Stimulated activated CD8-positive, alpha-beta memory T cell treated with anti-CD3 and anti-CD28 coated beads, Interleukin-12 subunit alpha, Interleukin-12 subunit beta, amount 100 ng/mL, for 4 hours (primary cell): ENCODE measurements at places on chromosomes 2 and 18.

- no peak for DNase-seq
Measured at GRCh38 chr2:120948662-120949011, 213.0 kb downstream of the GLI2 start.

DNA sequence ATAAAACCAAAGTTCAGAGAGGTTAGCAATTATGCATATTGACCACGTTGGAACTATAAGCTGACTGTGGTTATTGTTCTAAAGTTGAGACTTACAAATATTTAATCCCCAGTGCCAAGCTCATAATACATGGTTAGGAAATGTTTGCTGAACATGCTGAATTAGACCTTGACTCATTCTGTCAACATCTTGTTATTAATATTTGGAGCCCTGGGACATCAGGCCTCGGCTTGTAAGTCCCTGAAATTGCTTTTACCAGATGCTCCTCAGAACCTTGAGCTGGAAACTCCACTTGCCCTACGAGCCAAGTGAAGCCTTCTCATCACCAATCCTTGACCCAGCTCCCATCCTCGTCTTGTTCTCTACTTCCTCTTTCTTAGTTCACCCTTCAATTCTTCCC lies 21.2 kb downstream of the DYNAP start:
- no peak for DNase-seq

DNA sequence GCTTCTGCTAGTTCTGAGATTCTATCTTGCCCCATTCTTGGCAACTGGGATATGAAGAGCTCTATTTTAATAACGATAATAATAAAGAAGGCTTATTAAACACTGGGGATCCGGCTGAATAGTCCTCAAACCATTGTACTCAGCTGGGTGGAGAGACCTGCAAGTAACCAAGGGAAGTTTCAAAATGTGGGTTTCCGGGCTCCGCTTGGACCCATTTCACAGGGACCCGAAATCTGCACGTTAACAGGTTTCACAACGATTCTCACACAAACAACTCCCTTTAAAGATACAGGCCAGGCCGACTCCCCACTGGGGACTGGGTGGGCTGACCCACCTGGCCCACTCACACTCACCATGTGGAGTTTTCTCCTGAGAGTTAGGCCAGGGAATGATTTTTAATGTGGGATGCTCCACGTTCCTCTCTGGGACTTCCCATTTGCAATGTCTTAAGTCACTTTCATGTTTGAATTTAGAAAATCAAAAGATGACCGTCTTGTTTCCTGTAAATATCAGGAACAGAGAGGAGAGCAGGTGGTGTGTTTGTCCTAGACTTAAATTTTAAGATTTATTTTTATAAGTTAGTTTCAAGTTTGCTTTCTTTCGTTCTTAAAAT lies 96.3 kb downstream of the SH3RF3 start:
- no peak for DNase-seq

DNA sequence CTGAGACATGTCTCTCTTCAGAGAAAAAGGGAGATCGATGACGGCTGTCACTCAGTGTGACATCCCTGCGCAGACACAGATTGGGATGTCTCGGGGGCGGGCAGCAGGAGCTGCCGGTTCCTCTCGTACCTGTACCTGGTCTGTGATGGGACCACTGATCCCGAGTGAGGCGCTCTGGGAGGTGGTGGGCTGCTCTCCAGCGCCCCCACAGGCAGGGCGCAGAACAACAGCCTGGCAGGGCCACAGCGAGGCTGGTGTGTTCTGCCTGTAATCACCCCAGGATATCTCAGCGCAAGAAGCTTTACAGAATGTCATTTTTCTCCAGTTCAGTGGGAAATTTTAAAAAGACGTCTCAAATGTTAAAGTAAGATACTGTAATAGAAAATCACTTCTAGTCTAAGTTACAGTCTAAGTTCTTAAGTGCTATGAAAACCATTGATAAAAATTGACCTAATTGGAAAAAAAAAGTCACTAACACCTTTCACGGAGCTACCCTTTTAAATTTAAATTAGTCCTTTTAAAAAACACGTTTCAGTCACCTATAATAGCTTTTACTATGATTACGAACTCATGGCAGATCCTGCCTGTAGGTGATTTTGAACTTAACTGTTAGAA lies 189.8 kb downstream of the SNTG2 start:
- DNase-seq = peak; percentile 20

DNA sequence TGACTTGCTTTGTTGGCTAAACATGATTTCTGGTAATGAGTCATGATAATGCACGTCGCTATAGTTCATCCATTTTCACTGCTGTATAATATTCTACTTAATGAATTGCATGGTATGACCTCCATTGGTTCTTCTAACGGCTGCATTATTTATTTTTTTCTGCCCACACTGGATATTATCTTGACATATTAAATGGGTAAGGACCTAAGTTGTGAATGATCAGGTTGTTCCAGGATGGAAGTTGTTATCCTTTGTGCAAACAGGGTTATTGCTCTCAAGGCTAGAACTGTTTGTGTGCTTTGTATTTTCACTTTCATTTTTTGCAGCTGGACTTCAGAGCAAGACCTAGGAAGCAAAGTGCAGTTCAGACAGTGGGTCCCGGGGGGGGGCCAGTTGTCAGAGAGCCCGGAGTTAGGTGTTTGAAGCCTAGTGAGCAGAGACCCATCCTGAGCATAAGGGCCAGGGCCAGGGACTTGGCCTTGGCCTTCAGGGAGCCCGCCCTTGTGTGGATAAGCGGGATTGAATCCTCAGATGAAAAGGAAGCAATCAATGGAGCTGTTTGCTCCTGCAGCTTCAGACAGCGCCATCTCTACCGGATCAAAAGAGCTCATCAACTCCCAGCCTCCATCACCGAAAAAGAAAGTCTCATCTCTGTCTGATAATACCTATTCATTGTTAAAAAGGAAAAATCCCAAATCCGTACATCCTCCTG lies 48.2 kb downstream of the AGAP1 start:
- no peak for DNase-seq

DNA sequence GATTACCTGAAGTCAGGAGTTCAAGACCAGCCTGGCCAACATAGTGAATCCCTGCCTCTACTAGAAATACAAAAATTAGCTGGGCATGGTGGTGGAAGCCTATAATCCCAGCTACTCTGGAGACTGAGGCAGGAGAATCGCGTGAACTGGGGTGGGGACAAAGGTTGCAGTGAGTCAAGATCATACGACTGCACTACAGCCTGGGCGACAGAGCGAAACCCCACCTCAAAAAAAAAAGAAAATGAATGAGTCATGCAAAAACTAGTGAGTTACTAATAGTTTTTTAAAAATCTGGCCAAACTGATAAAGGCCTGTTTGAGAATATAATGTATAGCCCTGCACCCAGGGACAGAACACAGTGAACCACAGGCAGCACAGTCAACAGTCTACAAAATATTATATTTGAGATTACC lies 17.5 kb downstream of the AFG3L2 start:
- DNase-seq = no peak

DNA sequence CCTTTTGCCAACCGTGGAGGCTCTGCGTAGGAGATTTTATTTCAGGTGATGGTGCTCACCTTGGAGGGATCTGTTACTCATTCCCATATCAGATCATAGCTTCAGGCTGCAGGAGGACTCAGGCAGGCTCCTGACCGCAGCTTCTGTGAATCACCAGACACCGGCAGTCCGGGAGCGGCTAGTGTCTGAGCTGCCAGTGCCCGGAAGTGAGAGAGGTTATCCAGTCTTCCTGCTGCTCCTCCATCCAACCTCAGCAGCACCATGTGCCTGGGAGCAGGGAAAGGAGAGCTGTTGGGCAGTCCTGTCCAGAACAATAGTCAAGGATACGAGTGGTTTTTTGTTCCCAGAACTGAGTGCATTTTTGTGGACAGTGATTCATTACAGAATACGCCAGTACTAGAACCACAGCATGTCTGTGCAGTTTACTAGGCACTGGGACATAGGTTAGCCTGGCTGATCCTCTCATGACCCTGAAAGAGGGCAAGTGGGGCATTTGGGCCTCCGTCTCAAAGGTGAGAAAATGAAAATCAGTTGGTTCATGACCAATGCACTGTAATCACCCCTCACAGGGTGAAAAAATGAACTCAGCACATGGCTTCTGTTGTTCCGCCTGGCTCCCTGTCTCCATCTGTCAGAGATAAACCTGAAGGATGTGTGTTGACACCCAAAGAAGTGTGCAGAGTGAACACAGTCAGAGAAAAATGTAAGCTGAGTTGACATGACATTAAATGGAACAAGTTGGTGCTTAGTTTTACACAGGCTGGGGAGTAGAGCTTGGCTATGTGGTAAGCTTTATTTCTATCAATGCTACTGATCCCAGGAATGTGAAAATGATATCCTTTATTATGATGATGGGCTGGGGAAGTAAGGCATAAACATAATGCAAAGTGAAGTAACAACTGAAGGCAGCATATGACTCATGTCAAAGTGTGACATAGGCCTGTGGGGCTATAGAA lies 12.2 kb downstream of the FHOD3 start:
- DNase-seq = no peak

GRCh38 chr2:152743002-152743401 lies 24.6 kb downstream of the ARL6IP6 start:
- no peak for DNase-seq

DNA sequence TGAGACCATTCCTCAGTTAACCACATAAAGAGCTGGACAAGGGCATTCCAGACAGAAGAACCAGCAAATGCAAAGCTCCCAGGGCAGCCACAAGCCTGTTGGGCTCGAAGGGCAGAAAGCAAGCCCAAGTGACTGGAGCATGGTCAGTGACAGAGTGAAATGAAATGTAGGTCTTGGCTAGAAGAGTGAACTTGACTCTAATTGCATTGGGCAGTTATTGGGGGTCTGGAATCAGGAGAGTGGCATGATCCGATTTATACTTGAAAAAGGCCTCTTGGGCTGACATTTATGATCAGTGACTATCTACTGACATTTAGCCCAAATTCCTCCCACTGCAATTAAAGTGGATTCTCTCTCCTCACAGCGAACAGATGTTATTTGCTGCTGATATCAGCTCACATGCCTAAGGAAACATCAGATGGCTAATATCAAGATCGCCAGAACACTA lies 152.5 kb upstream of the KLF7 start:
- no peak for DNase-seq

DNA sequence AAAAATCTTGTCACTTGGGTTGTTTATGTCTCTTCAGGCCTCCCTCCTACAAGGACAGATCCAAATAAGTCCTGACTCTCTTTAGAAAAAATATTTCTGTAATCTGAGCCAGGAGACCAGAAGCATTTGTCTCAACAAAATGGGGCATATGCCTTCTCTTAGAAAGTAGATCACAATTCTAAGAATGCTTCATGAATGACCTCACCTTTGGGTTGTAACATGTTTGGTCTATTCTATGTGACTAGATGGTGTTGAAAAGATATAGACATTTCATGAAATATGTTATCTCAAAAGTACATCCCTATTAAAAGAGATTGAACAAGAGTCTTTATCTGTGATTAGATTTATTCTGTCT lies 159.0 kb upstream of the SETBP1 start:
- no peak for DNase-seq

DNA sequence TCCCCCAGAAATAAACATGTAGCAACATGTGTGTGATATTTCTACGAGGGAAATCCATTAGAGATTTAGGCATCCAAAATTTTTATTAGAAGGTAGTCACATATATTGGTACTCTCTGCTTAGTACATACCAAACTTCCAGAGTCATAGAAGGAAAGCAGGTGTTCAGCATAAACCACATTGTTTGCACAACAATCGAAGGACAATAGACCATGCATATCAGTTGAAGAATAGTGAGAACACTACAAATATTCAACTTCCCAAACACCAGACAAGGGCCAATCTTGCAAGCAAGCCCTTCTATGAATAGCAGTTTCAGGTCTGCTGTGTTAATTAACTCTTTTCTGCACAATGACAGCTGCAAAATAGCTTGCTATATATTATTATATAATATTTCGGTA lies 702.2 kb downstream of the ERBB4 start:
- DNase-seq = no peak

- no peak for DNase-seq
Measured at GRCh38 chr2:136705336-136705735, 60.0 kb upstream of the THSD7B start.

DNA sequence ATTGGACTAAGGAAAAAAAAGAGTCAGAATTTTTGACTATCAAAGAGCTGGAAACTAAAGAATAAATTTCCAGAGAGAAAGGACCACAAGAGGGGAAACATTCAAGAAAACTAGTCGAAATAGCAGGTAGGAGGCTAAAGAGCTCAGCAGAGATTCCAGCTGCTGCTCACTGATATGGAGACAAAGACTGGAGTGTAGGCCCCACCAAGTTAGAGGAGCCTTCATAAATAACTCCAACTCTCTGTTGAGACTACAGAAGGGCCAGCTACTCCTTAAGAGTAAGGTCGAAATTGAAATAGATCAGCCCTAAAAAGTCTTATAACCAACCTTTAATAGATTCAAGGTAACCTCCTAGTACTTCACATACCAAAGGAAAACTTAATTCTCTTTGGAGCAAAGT lies 31.1 kb downstream of the SS18 start:
- DNase-seq = no peak

- DNase-seq = no peak
Measured at GRCh38 chr18:54961016-54961423, 1.8 kb upstream of the CCDC68 start.

- no peak for DNase-seq
Measured at GRCh38 chr2:54261537-54261936, 5.5 kb upstream of the TSPYL6 start.

DNA sequence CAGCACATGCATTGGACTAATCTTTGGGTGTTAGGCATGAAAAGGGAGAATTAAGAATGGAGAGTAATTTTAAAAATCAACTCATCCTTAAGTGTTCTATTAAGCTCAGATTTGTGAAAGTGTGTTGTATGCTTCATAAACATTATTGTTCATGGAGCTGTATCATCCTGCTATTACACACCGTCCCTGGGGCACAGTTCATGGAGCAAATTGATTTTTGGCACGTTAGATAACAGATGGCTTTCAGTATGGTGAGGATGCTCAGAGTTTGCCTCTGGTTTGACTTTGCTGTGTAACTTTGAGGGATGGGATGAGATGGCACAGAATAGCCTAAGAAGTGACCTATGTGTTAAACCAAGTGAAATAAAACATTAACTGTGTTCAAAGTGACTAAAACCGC lies 97.1 kb downstream of the MGAT5 start:
- no peak for DNase-seq

DNA sequence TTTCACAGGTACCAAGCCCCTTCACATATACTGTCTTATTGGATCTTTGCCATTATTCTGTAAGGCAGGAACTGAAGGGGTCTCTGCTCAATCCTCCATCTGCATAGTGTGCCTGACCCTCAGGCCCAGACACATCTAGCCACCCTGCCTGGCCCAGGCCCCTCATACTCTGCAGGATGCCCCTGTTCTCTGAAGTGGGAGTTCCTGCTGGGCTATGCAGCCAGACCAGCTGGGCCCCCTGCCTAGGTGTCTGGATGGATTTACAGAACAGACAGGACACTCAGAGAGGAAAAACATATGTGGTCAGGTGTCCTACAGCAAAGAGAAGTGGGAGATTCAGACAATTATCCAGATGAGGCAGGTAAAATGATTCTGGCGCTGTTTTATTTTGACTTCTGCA lies 42.0 kb downstream of the SLC4A5 start:
- DNase-seq = no peak
